ELF-1 (cell line): ENCODE measurements at places on chromosomes 2 and 18.

GRCh38 chr2:98389251-98389605 lies 43.0 kb downstream of the CNGA3 start:
- DNase-seq = no peak

DNA sequence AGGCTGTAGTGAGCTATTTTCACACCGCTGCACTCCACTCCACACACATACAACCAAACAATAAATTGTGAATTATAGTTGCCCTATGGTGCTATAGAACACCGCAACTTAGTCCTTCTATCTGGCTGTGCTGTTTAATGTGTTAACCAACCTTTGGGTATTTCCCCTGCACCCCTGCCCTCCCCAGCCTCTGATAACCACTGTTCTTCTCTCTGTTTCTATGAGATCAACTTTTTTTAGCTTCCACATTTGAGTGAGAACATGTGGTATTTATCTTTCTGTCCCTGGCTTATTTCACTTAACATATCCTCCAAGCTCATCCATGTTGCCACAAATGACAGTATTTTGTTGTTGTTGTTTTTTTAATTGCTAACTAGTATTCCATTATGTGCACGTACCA lies 32.5 kb downstream of the TET3 start:
- no peak for DNase-seq

GRCh38 chr18:10052871-10053270 lies 139.1 kb downstream of the VAPA start:
- DNase-seq = no peak

GRCh38 chr18:49839012-49839411 lies 25.7 kb upstream of the ACAA2 start:
- DNase-seq = no peak

- no peak for DNase-seq
Measured at GRCh38 chr18:69186162-69186561, 214.5 kb upstream of the DOK6 start.

GRCh38 chr2:64681479-64681967 lies 27.8 kb upstream of the SERTAD2 start:
- DNase-seq = no peak

DNA sequence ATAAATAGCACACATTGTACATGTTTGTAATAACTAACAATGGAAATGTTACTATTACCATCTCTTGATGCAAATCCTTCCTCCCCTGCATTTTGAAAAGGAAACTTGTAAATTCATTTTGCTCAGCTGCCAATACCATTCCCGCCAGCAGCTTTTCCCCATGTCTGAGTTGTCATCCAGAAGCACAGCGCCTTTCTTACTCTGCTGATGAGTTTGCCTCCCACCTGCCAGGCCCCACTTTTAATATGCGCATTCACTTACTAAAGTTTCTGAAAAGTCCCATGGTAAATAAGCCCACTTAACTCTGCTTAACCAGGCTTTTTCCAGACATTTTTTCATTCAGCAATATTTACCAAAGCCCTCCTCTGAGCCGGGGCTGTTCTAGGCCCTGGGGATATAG lies 3.9 kb downstream of the CHST10 start:
- DNase-seq = peak; percentile 26
